ENCODE measurements at places on chromosomes 4 and X.
A peak's percentile ranks its signal among the peaks of the same experiment; 100 is the strongest.

- no peak for DNase-seq
Observed at GRCh38 chr4:114056599-114056998, 77.2 kb upstream of the ARSJ start.

GRCh38 chrX:95945528-95945927, 739.1 kb upstream of the DIAPH2 start:
- no peak for DNase-seq

- peak; percentile 42 for DNase-seq
Observed at GRCh38 chrX:48631376-48632090, 34.2 kb downstream of the WDR13 start.

GRCh38 chrX:38803588-38804431, 2.6 kb downstream of the MID1IP1 start:
- DNase-seq = peak; percentile 65

All from activated naive CD4-positive, alpha-beta T cell treated with anti-CD3 and anti-CD28 coated beads, Interleukin-2, amount 50 U/mL, for 16 hours (primary cell).